NB4 (cell line): ENCODE measurements at places on chromosomes 11 and 22.

GRCh38 chr11:13667245-13667644, 1.2 kb upstream of the FAR1 start:
- no peak for DNase-seq

GRCh38 chr11:121614636-121615240, 162.0 kb upstream of the SORL1-AS1 start:
- DNase-seq: no peak

DNA sequence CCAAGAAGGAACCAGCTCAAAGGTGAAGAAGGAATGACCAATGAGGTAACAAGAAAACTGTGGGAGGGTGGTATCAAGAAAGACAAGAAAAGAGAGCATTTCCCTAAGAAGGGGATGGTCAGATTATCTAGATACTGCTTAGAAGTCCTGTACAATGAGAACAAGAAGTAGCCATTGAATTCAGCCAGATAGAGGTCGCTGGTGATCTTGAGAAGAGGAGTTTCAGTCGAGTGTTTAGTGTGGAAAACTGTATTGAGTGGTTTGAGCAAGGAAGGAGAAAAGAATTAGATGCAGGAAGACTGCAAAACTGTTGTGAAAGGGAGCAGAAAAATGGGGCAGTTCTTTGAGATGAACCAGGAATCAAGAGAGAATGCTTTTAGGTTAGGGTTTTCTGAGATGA, 74.6 kb upstream of the FAT3 start:
- DNase-seq: peak; percentile 16

DNA sequence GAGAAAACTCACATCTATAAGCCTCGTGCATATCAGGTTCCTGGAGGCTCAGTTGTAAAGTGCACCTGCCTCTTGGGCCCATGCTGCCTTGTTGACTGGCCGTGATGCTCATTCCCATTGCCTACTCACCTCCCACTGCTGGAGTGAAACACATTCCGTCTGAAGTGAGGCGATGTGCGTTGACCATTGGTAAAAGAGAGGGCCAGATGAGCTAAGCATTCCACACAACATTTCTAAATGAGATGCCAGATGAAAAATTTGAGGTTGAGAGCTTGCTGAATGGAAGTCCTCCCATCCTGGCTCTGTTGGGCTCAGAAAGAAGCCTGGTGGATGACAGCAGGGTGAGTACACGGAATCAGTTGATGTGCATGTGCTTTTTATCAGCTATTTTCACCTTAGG, 8.6 kb upstream of the ADAMTS15 start:
- DNase-seq: no peak

- DNase-seq: peak; percentile 97
Measured at GRCh38 chr22:22928666-22929380, 41.2 kb downstream of the IGLL5 start.

DNA sequence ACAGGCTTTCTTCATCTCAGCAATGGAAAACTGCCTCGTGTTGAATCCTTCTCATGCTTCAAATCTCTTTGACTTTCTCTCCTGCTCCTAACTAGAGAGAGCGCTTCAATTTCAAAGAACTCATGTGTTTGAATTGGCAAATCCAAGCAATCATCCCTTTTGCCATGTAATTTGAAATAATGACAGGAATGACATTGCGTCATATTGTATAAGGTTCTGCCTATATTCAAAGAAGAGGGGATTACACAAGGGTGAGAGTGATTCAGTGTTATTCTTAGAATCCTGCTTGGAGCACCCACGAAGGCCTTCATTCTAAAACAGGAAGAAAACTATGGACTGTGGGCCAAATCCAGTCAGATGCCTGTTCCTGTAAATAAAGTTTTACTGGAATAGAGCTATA, 720.6 kb downstream of the JRKL start:
- DNase-seq: no peak

GRCh38 chr11:46991391-46991790, 54.8 kb downstream of the CSTPP1 start:
- DNase-seq: no peak

GRCh38 chr11:9568854-9569587, 4.4 kb upstream of the WEE1 start:
- DNase-seq: peak; percentile 24
